ENCODE measurements at places on chromosomes 3 and 15.

DNA sequence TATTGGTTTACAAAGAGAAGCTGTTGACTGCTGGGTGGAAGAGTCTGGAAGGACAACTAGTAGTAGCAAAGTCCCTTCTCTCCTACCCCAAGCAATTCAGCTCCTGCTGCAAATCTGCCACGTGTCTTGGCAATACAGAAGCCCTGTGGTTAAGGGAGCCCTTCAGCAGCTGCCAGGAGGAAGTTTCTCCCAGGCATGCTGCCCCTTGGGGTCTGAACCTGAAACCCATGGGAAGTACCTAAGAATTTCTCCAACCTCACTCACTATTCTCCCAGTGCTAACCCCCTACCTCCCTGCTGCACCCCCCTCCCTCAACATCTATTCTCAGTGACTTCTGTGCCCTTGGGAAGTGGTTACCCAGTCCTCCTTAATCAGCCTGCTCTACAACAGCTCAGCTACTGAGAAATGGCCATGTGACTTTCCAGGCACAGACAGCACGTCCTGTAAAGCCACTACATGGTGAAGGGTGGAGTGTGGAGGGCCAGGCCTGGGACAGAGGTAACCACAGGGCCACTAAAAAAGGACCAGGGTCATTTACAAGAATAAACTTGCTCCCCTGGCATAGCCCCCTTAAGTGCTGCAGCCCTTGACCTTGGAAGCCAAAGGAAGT lies 316.6 kb downstream of the NTRK3 start:
- no peak for DNase-seq

GRCh38 chr3:30551266-30551665 lies 55.1 kb upstream of the TGFBR2 start:
- no peak for DNase-seq

DNA sequence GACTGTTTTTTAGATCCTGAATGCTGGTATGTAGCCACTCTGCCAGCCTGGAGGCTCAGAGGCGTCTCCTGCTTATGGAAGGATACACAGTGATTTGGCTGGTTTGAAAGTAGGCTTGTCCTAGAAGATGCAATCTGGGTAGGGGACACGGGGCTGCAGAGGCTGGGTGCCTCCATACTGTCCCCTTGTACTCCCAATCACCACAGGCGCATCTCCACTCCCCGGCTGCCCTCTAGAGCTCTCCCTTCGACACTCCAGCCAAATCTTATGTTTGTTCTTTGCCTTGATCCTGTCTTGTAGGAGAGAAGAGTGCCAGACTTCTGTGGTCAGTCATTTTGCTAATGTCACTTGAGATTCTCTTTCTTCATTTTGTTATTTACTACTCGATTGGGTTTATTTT lies 168.8 kb upstream of the THRB start:
- DNase-seq, result no peak

DNA sequence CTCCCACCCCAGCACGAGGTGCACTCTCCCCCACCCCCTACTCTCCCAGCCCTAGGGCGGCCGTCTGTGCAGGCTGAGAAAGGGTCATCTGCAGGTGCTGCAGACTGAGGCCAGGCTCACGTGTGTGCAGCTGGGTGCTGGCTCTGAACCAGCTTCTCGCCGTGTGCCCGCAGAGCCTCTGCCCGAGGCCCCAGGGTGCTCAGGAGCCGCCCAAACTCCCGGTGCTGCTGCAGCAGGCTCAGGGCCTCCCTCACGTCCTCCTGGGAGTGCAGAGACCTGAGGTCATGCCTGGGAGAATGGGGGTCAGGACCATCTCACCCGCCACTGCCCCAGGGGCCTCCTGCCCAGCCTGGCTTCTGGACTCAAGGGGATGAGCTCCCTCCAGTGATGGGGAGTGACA lies 17.2 kb downstream of the SPTBN5 start:
- DNase-seq, result no peak

GRCh38 chr3:171685116-171685895 lies 125.0 kb downstream of the PLD1 start:
- no peak for DNase-seq

- no peak for DNase-seq
Measured at GRCh38 chr15:37789881-37790280, 144.6 kb upstream of the TMCO5A start.

- no peak for DNase-seq
Measured at GRCh38 chr15:69592954-69593353, 140.3 kb downstream of the RPLP1 start.

- no peak for DNase-seq
Measured at GRCh38 chr3:20739814-20740213, 553.8 kb upstream of the SGO1 start.

DNA sequence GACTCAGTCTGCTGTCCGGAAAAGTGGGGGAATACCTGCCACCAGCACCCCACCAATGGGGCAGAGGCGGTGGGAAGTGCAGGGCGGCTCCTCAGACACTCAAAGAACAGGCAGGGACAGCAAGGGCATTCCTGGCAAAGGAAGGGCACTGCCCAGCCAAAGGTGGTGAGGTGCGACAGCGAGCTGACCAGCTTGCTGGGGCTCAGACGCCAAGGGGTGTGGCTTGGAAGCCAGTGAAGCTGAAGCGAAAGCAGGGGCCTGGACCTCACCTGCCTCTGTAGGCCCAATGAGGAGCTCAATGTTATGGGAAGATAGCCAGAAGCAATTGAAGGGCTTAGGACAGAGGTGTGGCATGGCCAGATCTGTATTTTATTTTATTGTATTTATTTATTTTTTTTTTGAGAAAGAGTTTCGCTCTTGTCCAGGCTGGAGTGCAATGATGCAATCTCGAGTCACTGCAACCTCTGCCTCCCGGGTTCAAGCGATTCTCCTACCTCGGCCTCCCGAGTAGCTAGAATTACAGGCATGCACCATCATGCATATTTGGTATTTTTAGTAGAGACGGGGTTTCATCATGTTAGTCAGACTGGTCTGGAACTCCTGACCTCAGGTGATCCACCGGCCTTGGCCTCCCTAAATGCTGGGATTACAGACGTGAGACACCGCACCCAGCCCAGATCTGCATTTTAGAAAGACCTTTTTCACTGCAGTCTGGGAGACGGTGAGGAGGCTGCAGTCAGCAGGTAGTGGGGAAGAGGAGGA lies 4.4 kb upstream of the LMAN1L start:
- no peak for DNase-seq

DNA sequence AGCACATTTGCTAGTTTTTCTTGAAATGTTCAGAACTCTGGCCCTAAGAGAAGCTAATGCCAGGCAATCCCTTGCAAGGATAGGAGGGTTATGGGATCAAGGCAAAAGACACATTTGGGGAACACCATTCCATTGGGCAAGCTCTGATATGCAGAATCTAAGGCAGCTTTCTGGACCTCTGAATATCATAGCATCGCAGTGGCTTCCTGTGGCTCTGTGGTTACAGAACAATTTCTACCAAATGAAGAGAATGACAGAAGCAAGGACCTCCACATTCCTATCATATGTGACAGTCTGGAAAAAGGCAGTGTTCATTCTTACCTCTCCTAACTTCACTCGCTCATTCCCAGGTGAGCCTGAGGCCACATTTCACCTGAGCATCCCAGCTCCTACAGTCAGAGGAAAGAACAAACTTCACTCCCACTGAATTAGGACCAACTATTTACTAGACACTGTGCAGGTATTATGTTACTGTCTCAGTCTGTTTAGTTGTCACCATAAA lies 836.1 kb upstream of the CFAP20DC start:
- no peak for DNase-seq

DNA sequence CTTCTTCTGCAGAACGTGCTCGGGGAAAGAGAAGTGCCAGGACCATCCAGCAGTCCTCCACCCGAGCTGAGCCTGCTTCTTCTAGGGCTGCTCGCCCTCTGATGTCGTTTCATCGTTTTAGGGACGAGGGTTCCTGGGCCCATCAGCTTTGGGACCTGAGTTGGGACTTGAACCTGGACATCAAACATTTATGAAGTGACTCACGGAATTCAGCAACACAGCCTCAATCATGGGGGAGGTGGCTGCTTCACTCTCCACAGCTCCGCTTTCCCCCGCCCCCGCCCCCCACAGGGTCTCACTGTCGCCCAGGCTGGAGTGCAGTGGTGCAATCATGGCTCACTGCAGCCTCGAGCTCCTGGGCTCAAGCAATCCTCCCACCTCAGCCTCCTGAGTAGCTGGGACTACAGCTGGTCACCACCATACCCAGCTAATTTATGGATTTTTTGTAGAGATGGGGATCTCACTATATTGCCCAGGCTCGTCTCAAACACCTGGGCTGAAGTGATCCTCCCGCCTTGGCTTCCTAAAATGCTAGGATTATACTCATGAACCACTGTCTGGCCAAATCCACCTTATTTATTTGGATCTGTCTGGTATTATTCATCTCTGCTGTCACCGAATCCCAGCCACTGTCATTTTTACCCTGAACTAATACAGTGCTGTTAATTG lies 725 bp upstream of the SCAMP2 start:
- no peak for DNase-seq

DNA sequence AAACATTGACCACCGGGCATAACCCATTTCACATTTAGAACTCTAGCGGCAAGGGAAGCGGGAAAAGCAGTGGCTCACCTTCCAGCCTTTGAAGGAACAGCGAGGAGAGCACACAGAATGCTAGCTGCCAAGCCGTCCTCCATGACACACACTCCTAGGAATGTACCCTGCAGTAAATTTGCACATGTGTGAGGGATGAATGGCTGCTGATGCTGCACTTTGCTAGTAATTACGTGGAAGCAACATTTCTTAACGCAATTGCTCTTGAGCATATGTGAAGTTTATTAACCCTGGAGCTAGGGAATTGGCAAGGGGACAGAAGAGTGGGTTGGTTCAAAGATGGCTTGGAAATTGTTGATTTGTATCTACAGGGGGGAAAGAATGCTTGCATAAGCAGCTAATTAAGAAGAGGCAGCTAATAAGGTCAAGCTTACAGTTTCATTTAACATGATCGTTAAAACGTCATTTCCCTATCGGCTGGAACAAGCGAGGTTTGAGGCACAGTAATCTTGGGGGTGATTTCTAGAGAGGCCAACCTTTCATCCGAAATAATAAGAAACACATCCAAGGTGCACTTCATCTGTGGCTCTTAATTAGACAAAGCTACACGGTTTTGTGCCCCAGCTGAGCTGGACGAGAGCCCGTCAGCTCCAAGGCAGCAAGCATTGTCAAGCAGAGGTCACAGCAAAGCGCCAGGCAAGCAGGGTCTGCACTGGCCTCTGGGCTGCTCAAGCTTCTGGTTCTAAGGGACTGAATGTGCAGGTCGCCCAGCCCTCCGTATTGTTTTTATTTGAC lies 123.4 kb downstream of the CHSY1 start:
- DNase-seq, result no peak

DNA sequence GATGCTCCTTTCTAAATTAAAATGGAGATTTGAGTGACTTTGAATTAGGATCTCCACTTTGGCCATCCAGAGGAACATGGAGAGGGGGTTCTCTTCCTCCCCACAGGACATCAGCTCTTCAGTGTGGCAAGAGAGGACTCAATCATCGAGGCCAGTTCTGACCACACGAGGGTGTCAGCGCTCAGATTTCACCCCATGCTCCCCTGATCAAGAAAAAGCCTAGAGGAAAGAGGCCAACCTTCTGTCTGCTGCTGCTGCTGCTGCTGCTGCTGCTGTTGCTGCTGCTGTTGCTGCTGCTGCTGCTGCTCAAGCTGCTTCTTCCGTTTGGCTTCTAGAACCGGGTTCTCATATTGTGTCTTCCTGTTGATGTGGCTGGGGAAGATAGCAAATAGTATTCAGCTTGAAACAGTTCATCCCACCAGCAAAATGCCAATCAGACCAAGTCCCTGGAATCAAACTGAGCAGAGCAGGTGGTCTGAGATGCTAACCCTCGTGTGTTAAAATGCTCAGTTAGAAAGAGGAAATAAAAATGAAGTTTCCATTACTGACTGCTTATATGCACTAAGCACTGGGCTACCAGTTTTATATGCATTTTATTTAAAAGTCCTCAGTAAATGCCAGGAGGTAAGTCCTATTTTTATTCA lies 599.0 kb downstream of the MAGI1 start:
- peak; percentile 65 for DNase-seq

DNA sequence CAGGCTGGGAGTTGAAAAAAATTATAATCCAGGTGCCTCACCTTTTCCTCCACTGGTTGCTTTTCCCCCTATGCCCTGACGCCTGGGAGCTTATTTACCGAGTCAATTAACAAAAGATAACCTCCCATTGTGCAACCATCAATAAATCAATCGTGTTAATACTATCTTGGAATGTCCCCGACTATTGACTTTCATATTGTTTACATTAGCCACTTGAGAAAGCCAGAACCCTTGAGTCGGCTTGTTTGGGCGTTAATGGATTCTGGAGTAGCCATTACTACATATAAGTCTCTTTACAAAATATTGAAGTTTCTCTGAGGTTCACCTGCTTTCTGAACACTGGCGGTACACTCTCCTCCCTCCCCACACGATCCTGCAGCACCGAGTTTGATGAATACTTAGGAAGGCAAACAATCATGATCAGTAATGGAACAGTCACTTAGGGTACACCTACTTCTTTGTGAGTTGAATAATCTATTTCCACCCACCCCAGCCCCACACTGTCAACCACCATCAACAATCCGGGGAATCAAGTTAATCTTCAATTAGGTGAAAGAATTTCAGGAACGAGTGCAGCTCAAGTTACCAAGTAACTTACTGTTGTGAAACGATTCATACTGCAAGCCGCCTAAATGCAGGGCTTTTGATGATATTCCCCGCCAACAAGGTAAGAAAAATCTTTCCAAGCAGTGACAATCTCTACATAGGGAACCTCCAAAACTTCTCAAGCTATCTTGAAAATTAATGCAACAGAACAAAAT lies 159.3 kb upstream of the NR2F2 start:
- no peak for DNase-seq

GRCh38 chr3:124178531-124178930 lies 186.6 kb upstream of the ROPN1 start:
- no peak for DNase-seq

DNA sequence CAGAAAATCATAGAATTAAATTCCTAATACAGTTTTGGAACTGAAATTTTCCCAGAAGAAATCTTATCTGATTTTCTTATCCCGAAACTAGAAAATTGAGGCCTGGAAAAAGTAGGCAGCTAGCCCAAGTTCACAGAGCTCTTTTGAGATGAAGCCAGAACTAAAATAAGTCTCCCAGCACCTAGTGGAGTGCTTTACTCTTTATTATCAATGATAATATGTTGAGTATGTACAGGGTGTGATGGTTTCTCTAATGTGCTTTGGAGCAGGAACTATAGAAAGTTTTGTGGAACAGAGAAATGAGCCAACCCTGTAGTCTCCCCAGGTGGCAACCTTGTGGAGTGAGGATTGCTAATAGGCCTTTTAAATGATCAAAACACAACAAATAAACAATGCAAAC lies 30.3 kb upstream of the BCL6 start:
- no peak for DNase-seq

- DNase-seq, result no peak
Measured at GRCh38 chr3:7504886-7505775, 644.2 kb downstream of the GRM7 start.

DNA sequence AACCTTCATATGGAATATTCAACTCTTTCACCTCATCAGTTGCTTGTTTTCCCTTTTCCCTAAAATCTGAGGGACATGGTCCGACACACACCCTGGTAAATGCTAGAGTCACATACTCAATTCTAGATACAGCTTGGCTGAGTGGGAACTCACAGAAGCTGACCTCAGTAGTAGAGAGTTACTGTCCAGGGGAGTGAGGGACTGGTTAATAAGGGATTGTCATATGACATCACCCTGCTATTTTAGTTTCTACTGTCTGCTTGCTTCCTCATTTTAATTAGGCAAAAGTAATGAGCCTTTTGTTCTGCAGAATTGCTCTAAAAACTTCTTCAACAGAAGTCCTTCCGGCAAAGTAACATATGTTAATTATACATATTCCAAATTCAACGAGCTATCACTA lies 244.5 kb downstream of the ZIC4 start:
- DNase-seq, result no peak

- no peak for DNase-seq
Measured at GRCh38 chr3:186283096-186283495, 78.9 kb downstream of the DGKG start.

GRCh38 chr3:46881596-46882376 lies 4.3 kb downstream of the PTH1R start:
- peak; percentile 77 for DNase-seq
